NCI-H1048 (cell line): ENCODE measurements at places on chromosomes 7 and 10.

DNA sequence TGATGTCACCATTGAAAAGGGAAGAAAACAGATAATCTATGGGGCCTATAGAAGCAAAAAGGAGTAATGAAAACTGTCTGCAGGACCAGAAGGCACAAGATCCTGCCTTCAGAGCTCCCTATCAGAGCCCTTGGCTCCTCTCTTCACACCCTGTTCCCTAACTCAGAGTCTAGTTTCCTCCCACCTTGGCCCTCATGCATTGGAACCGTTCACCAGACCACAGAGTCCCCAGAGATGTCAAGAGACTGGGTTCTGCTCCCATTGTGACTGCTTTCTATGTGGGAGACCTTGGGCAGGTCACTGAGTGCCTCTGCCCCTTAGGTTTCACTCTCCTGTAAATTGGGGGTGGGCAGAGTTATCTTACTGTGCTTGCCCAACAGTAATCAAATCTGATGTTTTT is 80.1 kb upstream of the RPA3 start:
- no peak for DNase-seq

DNA sequence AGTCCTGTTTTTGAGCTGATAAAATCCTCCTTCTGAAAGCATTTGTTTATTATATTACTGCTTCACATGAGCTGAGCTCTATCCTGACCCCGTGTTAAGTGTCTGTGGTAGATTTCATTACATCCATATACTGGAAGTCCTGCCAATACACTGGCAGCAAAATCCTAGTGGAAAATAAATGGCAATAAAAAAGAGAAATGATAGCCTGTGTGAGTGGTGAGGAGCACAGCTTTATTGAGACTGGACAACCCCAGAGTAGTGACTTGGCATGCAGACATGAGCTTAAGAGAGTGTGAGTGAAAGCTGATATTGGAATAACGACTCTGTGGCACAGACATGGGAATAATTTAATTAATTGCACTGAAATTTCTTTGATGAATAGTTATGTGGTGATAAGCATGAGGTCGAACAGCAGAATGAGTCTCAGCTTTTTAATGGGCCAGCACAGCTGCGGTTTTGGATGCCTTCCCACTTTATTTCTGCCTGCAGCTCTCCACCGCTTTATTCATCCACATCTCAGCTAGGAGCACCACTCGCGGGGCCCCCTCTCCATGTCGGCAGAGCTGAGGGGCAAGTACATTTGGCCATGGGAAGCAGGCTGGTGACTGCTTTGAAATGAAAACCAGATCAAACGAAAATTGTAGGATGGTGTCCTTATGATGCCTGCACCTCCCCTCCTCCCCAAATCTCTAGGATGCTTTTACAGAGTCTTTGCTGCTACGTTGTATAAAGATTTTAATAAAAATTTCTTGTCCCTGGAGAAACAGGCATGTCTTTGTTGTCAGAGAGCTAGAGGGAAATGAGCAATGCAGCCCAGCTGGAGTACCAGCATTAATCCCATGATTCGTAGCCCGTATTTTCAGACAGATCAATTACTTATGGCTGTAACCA is 494.3 kb downstream of the AUTS2 start:
- no peak for DNase-seq

GRCh38 chr10:31635009-31635408 is 293.6 kb downstream of the ARHGAP12 start:
- no peak for DNase-seq

DNA sequence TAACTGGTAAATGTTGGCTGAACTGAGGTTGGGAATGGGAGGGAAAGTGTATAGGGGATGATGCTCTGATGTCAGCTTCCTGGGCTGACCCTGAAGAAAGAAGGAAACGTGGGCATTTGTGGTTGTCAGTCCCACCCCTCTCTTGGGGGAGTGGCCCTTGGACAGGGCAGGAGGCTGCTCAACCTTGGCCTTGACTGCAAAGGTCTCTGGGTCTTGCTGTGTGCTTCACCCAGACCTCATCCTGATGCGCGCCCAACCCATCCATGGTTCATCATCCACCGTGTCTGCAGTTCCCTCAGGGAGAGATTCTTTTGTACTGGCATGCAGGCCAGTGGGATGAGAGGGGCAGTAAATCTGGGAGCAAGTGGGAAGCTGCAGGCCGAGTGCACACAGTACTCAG is 4.7 kb upstream of the ZYX start:
- DNase-seq, result no peak

- DNase-seq, result no peak
Observed at GRCh38 chr10:117167789-117168674, 29.3 kb upstream of the KCNK18 start.

- no peak for DNase-seq
Observed at GRCh38 chr10:59688921-59689351, 20.7 kb downstream of the SLC16A9 start.

DNA sequence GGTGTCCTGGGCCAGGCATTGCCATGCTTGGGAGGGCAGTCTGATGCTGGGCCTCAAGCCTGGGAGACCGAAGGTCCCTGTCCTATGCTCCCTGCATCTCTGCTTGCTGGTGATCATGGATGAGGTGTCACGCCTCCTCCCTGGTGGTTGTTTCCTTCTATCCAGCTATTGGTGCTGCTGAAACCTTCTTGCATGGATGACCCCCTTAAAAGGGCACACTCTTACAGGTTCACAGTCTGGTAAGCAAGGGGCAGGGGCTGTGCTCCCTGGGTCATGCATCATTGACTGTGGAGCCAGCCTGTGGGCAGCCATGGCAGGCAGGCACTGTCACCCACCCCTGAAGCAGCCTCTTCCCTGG is 36.8 kb upstream of the SLC29A3 start:
- DNase-seq, result no peak

- DNase-seq, result no peak
Observed at GRCh38 chr7:144048648-144049047, at the start of gene OR2A5. OR2A5 (plus strand) TSS chr7:144048948; CDS start chr7:144050402, 1,454 bp downstream.

GRCh38 chr7:49773218-49773935 is at the start of gene VWC2:
VWC2 (plus strand) TSS chr7:49773638; CDS start chr7:49775436, 1,798 bp downstream.
- no peak for DNase-seq

- DNase-seq, result no peak
Observed at GRCh38 chr10:1173091-1173490, 116.9 kb downstream of the WDR37 start.

- DNase-seq, result no peak
Observed at GRCh38 chr7:85498031-85498430, 311.2 kb upstream of the SEMA3D start.

DNA sequence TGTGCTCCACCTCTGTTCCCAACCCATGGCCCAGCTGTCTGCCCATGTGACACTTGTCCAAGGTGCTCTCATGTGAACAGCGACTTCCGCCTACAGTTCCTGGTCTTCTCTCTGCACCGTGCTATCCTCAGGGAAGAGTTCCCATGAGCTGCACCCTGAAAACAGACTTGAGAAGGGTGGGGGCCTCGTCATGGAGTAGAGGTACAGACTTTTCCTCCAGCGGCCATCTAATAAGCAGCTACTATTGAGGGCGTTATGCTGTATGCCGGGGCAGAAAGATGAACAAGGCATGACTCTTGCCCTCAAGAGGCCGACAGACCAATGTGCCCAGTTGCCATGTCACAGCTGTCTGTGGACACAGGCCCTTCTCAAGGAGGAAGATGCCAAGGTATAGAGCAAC is 25.4 kb upstream of the LYZL1 start:
- DNase-seq, result no peak
